Activated naive CD8-positive, alpha-beta T cell treated with anti-CD3 and anti-CD28 coated beads, Interleukin-2, amount 50 U/mL, for 24 hours (primary cell): ENCODE measurements at places on chromosomes 5 and 9.

DNA sequence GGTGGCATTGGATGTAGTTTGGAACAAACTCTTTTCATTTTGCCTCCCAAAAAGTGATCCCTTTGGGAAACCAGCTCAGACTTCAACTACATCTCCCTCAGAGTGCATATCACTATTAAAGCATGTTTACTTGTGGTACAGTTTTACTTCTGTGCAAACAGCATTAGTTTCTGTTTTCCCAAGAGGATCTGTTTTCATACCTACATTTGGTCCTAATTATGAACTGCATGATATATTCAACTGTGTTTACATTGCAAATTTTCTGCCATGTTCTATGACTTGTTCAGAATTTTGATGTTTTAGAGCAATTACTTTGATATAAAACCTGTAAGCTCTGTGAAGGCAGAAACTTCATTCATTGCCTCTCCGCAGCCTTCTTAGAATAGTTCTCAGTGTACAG lies 681.5 kb upstream of the ACO1 start:
- DNase-seq, result no peak

- DNase-seq, result no peak
Measured at GRCh38 chr9:114094971-114095370, 4.1 kb downstream of the KIF12 start.

- DNase-seq, result no peak
Measured at GRCh38 chr5:140020601-140021177, 22.4 kb downstream of the NRG2 start.

DNA sequence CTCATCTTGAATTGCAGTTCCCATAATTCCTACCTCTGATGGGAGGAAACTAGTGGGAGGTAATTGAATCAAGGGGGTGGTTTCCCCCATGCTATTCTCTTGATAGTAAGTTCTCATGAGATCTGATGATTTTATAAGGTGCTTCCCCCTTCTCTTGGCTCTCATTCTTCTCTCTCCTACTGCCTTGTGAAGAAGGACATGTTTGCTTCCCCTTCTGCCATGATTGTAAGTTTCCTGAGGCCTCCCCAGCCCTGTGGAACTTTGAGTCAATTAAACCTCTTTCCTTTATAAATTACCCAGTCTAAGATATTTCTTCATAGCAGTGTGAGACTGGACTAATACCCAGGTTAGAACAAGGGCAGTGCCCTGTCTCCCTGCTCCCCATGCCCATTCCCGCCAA lies 7.5 kb upstream of the TRIO start:
- DNase-seq, result no peak

GRCh38 chr9:114186605-114187289 lies 31.4 kb downstream of the COL27A1 start:
- DNase-seq, result no peak

DNA sequence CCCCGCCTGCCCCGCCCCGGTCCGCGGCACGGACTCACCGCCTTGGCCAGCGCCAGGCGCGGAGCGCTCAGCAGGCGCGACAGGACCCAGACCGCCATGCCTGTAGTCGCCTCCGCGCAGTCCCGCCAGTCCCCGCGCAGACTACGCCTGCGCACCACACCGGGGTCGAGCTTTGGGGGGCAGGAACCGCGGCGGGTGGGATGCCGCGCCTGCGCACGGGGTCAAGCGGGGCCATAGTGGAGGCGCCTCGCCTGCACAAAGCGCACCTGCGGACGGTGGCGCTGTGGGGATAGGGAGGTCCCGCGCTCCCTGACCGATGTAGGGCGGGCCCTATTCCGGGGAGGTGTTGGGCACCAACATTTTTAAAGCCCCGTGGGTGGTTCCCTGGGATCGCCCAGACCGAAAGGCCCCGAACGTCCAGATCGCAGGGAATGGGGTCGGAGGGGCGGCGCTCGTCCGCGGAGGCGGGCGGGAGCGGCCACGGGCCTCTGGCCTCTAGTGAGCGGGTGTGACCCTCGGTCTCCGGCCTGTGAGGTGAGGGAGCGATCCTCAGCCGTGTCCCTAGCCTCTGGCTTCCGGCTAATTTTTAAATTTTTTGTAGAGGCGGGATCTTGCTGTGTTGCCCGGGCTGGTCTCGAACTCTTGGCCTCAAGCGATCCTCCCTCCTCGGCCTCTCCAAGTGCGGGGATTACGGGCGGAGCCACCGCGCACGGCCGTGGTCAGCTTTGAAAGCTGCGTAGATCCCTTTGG lies 70.8 kb upstream of the LPCAT1 start:
- peak; percentile 92 for DNase-seq

DNA sequence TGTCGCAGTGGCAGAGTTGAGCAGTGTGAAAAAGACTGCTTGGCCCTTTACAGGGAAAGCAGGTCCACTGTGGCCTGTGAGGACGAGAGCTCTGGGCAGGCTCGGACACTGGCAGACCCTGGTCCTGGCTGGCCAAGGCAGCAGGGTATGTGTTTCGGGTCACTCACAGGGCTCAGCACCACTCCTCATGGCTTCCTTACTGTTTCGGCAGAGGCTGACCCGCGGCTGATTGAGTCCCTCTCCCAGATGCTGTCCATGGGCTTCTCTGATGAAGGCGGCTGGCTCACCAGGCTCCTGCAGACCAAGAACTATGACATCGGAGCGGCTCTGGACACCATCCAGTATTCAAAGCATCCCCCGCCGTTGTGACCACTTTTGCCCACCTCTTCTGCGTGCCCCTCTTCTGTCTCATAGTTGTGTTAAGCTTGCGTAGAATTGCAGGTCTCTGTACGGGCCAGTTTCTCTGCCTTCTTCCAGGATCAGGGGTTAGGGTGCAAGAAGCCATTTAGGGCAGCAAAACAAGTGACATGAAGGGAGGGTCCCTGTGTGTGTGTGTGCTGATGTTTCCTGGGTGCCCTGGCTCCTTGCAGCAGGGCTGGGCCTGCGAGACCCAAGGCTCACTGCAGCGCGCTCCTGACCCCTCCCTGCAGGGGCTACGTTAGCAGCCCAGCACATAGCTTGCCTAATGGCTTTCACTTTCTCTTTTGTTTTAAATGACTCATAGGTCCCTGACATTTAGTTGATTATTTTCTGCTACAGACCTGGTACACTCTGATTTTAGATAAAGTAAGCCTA lies 15.7 kb downstream of the SQSTM1 start:
- peak; percentile 45 for DNase-seq

- no peak for DNase-seq
Measured at GRCh38 chr9:26264709-26265601, 586.7 kb upstream of the TUSC1 start.

GRCh38 chr5:146622391-146622790 lies 106.4 kb upstream of the GPR151 start:
- no peak for DNase-seq

GRCh38 chr5:78004559-78004958 lies 228.4 kb upstream of the TBCA start:
- no peak for DNase-seq

DNA sequence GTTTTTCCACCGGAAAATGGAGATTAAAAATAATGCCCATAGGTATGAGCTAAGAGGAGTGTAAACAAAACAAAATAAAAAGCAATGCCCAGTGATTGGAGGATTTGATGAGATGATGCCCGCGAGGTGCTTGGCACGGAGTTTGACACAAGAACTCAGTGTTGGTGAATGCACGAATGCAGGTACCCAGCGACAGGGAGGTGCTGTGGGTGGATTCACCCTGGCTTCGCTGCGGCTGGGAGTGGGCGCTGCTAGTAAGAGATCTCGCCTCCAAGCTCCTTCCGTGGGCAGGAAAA lies 526 bp upstream of the STXBP1 start:
- no peak for DNase-seq

DNA sequence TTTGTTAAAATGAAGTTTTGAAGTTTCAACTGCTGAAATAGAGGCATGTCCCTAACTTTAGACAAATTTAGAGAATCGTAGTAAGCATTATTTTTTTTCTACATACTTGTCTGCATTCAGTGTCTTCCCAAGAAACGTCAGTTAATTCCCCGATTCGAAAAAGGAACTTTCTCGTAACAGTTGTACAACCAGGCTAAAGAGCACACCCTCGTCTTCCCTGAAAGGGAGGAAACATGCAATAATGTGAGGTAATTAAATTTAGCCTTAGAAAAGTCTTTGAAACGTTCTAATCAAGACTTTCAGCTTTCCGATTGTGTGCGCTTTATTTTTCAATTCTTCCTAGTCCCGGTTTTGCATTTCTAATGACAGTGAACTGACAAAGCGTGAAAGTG lies 374 bp upstream of the SLC1A3 start:
- DNase-seq, result no peak

- DNase-seq, result no peak
Measured at GRCh38 chr5:127010362-127010761, 20.0 kb downstream of the MARCHF3 start.

DNA sequence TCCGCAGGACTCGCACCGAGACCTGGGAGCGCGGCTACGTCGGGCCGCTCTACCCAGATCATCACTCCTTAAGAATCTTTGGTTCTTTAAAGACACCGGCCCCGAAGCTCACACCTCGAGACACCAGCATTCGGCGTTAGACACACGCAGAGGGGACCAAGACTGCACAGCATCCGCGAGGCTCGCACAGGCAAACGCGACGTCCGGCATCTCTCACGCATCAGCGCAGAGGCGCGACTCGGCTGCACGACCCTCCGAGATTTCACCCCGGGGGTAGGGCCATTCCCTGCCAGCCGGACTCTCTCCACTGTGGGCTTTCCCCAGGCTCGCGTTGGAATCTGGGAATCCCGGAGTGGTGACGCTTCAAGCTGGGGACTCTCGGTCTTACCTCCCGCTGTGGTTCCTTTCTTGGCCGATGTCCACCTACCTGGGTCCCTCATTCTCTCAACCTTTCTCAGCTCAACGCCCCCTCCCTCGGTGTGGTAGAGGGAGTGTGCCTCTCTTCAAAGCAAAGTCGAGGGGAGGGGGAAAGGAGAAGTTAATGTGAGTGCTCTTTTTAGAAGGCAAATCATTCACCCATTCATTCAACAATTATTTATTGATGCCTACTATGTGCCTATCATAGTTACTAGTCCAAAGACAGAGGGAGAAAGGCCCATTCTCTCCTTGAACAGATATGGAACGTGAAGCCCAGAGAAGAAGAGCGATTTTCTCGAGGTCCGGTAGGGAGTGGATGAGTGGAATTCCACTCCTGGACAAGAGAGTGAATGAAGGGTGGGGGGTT lies 1.3 kb upstream of the HAND1 start:
- peak; percentile 22 for DNase-seq

DNA sequence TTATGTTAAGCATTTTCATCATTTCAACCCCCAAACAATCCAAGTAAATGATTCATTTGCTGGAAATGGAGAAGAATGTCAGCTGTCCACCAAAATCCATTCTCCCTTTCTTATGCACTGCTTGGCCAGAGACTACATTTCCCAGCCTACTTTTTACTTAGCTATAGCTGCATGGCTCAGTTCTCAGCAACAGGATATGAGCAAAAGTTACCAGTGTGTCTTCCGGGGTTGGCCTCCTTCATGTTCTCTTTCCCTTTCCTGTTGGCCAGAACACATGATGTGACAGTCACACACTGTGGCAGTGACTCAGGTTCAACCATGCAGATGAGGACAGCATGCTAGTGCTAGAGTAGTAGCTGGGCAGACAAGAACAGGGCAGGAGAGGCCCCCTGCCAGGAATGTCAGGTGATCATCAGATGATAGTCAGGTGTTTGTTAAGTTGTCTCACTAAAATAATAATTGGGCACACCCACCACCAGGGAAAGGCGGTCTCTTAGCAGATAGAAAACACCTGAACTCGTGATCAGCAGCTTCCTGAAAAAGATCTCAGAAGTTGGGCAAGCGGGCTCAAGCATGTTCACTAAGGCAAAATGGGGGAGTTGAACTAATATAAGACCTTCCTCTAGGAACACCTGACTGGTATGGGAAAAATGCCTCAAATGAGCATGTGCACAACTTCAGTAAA lies 12.2 kb downstream of the GPR150 start:
- peak; percentile 60 for DNase-seq

GRCh38 chr5:17808566-17808965 lies 174.3 kb downstream of the TAF11L14 start:
- DNase-seq, result no peak

- no peak for DNase-seq
Measured at GRCh38 chr9:26833792-26834191, 58.8 kb downstream of the CAAP1 start.

- DNase-seq, result no peak
Measured at GRCh38 chr9:90893706-90894105, 92.1 kb downstream of the SYK start.
